ENCODE measurements at places on chromosomes 7 and 10. TPM values are rescaled to one million over a fixed set of nuclear protein-coding genes. Genes with fewer than 3 reads are reported as not detected.

DNA sequence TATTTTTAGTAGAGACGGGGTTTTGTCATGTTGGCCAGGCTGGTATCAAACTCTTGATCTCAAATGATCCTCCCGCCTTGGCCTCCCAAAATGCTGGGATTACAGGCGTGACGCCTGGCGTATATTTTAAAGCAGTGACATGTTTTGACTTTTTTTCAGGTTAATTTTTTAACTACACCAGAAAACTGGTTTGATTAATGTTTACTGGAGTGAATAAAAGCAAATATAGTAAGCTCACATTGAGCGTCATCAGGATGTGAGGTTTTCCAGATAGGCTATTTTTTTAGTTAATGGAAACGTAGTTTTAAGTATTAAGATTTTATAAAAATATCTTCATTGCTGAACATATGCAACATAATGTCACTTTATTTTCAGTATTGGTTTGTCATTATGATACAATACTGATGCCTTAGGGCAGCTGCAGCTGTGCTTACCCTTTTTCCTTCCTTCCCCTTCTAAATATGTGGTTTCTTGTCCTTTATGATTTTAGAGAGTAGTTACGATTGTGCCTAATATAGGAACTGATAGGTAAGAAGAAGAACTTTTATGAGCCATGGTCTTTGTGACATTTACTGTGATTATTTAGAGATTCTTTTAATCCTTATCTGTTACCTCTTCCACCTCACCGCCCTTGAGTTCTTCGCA, 37.3 kb downstream of the TMEM60 start:
- no peak for DNase-seq

GRCh38 chr10:43131906-43132305, 6.3 kb upstream of the CSGALNACT2 start:
- DNase-seq: no peak

Gene CAMK2B
- total RNA-seq: 0.37 TPM

GRCh38 chr10:60870416-60870728, 73.6 kb downstream of the RHOBTB1 start:
- peak; percentile 34 for DNase-seq

Data from SK-MEL-5 (cell line).